Substantia nigra (tissue), 51 donors: ENCODE measurements at places on chromosomes 1 and 21.

DNA sequence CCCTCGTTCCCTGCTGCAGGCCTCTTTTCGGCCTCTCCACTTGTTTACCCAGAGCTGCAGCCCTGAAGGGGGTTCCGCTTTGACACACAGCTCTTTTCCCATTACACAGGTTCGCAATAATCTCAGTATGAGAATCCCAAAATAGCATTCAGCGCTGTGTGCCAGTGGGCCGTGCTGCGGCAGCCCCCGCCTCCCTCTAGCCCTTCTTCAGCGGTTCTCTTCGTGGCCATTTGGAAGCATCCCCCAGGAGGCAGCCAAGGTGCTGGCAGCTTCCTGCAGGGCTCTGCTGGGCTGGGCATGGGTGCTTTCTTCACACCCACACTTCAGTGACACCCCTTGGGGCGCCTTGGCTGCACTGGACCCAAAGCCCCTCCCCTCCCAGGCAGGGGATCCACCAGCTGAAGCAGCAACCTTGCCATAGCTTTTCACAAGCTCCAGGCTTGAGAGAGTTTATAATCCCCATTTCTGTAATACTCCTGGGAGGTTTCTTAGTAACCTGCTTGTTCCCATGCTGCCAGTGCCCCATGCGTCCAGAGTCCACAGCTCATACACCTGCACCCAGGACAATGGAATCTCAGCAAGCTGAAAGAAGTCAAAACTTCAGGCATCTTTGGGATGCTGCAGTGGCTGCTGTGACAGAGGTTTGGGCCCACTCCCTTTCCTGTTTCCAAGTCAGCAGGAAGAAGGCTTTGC, 8.1 kb downstream of the NCF2 start:
- no peak for DNase-seq

DNA sequence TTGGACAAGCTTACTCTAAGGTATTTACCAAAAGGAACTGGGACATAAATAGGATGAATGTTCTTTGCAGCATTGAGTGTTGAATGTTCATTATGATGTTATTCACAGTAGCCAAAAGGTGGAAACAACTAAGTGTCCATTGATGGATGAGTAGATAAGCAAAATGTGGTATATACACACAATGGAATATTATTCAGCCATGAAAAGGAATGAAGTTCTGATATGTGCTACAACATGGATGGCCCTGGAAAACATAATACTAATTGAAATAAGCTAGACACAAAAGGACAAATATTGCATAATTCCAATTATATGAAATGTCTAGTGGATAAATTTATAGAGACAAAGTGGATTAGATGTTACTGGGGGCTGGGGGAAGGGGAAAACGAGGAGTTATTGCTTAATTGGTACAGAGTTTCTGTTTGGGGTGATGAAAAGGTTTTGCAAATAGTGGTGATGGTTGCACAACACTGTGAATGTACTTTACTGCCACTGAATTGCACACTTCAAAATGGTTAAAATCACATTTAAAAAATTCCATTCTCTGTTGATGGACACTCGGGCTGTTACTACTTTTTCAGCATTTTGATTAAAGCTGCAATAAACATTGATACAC, 2.9 kb downstream of the MTARC1 start:
- no peak for DNase-seq

DNA sequence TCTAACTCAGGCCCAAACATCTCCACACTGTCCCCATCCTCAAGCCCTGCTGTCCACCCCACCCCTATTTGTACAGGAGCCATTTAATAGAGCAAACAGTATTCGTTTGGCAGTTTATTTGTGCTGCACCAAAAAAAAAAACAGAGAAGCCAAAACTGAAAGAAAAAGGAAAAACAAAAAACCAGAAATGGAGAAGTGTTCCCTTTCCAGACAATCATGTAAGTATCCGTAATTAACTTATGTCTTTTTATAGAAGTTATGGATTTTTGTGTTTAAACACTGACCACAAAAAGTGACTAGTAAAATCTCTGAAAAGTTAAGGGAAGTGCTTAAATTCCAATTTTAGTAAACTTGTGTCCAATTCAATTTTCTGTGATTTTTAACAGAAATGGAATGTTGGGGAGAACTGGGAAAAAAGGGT, 40.4 kb upstream of the ZBTB18 start:
- DNase-seq: no peak

- DNase-seq: peak; percentile 70
Observed at GRCh38 chr1:155176544-155177071, 3.0 kb downstream of the TRIM46 start.

DNA sequence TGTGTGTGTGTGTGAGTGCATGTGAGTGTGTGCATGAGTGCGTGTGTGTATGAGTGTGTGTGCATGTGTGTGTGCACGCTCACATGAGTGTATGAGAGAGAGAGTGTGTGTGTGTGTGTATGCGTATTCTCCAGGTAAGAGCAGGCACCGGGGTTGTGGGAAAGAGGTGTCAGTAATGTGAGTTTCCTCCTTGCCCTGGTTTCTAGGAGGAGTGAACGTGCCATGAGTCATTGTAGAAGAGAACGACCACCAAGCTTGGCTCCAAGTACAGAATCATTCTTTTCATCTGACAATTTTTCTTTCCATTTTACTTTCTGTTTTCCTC, 79.1 kb downstream of the POFUT2 start:
- DNase-seq: no peak
